ENCODE measurements at places on chromosomes 2 and 18. TPM values are rescaled to one million over a fixed set of nuclear protein-coding genes. Genes with fewer than 3 reads are reported as not detected.

Gene TMEFF2
- total RNA-seq: 19.3 TPM

Gene FARP2
- 19.5 TPM for total RNA-seq

Gene MFSD2B
- 0.59 TPM for total RNA-seq

Gene NGEF
- 2.2 TPM for total RNA-seq

Gene ACOXL
- total RNA-seq: not detected

Gene CPS1
- 18.5 TPM for total RNA-seq

Gene PMAIP1
- 33.0 TPM for total RNA-seq

Gene ZNF804A
- total RNA-seq: 3.7 TPM

Gene ADGRF3
- not detected for total RNA-seq

Gene RETREG2
- total RNA-seq: 41.9 TPM

Gene NFATC1
- 2.7 TPM for total RNA-seq

Gene TNP1
- not detected for total RNA-seq

Gene TRIB2
- 20.0 TPM for total RNA-seq

Gene SLC14A1
- total RNA-seq: 4.5 TPM

Gene ASPRV1
- total RNA-seq: 0.34 TPM

Gene CD8B2
- total RNA-seq: not detected

Gene ZNF385B
- not detected for total RNA-seq

Gene POTEJ
- not detected for total RNA-seq

Data from bronchus fibroblast of lung (primary cell).